ENCODE measurements at places on chromosomes 7 and 10.

- no peak for DNase-seq
Observed at GRCh38 chr10:110531687-110532086, 34.0 kb downstream of the DUSP5 start.

GRCh38 chr10:113059371-113059780 is 109.3 kb downstream of the TCF7L2 start:
- peak; percentile 86 for DNase-seq

GRCh38 chr7:4725014-4725849 is 43.1 kb downstream of the FOXK1 start:
- DNase-seq, result no peak

- peak; percentile 64 for DNase-seq
Observed at GRCh38 chr7:46979439-46979838, 602.5 kb downstream of the TNS3 start.

DNA sequence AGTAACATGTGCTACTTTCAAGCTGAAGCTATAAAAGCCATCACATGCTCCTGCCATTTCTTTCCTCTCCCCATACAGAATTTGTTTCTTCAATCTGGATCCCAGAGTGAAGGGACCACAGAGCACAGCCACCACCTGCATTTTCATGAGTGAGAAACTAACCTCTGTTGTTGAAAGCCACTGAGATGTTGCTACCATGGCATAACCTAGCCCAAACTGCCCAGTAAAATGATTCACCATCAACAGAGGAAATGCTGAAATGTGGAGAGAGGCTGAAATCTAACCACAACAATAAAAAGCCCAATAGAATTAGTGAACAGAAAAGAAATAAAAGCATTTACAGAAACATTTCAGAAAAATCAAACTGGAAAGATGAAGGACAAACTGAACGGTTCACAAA is 125.2 kb downstream of the AMPH start:
- no peak for DNase-seq

DNA sequence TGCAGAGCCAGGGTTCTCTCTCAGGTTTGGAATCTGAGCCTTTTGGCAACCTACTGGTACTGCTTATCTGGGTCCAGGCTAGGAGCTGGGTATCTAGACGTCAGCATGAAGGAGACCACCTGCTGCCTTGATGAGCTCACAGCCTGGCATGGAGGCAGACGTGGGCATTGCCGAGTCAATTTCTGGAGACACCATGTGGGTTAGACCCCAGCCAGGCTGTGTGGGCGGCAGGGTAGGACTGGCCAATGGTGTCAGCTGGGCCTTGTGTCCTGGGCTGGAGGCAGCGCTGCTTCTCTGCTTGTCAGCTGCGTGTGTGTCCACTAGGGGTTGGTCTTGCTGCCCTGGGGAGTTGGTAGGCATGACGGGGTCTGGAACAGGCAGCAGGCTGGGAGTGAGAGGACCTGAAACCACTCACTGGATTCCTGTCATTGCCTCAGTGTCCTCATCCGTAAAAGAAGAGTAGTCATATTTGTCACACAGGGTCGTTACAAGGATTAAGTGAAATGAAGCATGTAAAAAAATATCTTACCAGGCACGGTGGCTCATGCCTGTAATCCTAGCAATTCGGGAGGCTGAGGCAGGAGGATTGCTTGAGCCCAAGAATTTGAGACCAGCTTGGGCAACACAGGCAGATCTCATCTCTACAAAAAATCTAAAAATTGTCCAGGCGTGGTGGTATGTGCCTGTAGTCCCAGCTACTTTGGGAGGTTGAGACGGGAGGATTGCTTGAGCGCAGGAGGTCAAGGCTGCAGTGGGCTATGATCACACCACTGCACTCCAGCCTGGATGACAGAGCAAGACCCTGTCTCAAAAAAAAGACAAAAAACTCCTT is 31.7 kb upstream of the ANKRD2 start:
- DNase-seq, result no peak

DNA sequence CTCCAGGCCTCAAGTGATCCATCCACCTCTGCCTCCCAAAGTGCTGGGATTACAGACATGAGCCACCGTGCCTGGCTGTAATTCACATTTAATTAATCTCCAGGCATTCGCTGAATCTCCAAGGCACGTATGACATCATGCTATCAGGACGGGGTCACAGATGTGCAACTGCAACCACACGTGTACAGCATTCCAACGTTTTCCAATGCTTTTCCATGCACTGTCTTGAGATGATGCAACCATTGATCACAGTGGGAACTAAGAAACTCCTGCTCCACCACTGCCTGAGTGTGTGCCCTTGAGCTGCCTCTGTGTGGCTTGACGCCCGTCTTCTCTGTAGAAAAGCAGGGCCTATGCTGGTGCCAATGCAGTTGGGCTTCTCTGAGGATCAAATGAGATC is 119.8 kb upstream of the LYZL2 start:
- peak; percentile 76 for DNase-seq

DNA sequence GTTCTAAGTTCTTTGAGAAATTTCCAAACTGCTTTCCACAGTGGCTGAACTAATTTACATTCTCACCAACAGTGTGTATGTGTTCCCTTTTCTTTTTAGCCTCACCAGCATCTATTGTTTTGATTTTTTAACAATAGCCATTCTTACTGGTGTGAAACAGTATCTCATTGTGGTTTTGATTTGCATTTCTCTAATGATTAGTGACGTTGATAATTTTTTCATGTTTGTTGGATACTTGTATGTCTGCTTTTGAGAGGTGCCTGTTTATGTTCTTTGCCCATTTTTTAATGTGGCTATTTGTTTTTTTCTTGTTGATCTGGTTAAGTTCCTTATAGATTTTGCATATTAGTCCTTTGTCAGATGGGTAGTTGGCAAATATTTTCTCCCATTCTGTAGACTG is 191.4 kb downstream of the AGMO start:
- no peak for DNase-seq

GRCh38 chr10:74249865-74250264 is 98.8 kb downstream of the ADK start:
- no peak for DNase-seq

- no peak for DNase-seq
Observed at GRCh38 chr10:124697837-124698544, 46.2 kb downstream of the FAM53B start.

DNA sequence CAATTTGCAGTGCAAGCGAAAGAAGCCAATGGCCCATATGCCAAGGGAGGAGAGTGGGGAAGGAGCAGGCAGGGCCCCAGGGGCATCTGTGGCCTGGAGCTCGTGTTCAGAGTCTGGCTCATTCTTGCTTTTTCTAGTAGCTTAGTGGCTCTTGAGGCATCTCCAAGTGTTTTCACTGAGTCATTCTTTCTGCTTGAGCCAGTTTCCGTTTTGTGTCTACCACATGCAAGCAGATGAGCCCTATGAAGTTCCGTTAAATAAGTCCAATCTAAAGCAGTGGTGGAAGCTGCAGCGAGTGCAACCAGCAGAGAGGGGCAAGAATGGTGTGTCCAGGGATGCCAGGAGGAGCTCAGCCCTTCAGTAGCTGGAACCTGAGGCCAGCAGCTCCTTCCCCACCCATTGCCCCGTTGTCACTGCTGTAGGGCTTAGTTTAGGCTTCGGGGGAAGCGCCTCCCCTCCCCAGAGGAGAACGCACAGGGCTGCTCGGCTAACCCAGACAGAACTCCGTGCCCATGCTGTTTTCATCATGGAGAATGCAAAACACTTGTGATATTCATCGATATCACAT is 57.4 kb upstream of the EBF3 start:
- DNase-seq, result peak; percentile 74

GRCh38 chr7:139592801-139593461 is 69.4 kb downstream of the CLEC2L start:
- no peak for DNase-seq

DNA sequence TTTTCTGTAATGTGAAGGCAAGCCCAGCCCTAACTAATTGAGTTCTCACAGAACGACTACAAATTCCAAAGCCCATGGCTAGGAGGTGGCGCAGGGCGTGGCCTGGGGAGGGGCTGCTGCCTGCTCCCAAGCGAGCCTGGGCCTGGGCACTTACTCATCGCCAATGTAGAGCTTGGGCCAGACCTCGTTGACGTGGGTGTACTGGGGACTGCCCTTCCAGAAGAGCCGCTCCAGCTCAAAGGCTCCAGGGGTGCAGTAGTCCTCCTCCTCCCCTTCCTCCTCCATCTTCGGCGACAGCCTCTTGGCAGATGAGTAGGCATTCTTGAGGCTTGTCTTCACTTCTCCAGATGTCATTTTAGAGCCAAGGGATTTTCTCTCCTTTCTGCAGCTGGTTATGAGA is 53.3 kb upstream of the SAMD8 start:
- DNase-seq, result no peak

- DNase-seq, result no peak
Observed at GRCh38 chr7:7795630-7796121, 77.3 kb upstream of the RPA3 start.

- DNase-seq, result no peak
Observed at GRCh38 chr7:149007611-149008010, 20.7 kb downstream of the PDIA4 start.

- no peak for DNase-seq
Observed at GRCh38 chr7:81886211-81886764, 116.4 kb upstream of the HGF start.

GRCh38 chr10:133590970-133591359 is 25.6 kb upstream of the SYCE1 start:
- DNase-seq, result no peak

- DNase-seq, result no peak
Observed at GRCh38 chr10:126549344-126549743, 121.1 kb downstream of the C10orf90 start.

DNA sequence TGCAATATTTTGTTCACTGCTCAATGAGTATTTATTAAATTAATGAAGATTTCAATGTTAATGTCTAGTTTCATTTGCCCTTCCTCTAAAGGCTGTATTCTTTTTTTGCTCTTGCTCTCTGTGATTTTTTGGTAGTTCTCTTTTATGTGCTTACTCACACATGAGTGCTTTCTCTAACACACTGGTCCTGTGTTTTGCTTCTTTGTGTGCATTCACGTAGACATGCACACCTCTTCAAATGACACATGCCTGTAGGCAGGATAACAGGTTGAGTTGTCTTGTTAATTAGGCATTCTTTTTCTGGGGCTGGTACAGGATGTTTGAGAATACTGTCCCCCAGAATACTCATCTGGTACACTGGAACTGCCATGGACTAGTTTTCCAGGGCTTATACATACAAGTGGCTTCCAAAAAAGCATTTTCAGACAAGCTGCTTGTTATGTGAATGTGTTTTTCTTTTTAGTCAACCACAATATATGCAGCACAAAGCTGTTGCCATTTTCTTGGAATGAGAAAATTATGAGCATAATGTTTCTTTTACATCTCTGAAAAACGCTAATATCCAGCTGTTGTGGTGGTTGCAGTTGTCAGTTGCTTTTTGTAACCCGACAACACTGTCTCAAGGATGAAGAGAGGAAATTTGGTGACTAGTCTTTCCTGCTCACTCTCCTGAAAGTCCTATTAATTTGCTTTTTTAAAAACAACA is 416.4 kb downstream of the AUTS2 start:
- DNase-seq, result no peak

- DNase-seq, result no peak
Observed at GRCh38 chr10:47361293-47361692, 13.1 kb downstream of the RBP3 start.

DNA sequence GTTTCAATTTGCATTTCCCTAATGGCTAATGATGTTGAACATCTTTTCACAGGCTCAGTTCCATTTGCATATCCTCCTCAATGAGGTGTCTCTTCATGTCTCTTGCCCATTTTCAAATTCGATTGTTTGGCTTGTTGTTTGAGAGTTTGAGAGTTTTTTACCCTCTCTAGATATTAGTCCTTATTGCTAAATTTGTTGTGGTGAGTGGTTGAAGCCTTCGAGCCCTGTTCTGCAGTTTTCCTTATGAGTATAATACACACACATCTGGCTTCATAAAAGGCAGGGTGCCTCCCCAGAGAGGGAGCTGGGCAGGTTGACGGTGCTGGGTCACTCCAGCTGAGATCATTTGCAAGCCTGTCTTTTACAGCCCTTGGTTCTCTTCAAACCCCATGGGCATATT is 65.1 kb downstream of the RGS10 start:
- no peak for DNase-seq

DNA sequence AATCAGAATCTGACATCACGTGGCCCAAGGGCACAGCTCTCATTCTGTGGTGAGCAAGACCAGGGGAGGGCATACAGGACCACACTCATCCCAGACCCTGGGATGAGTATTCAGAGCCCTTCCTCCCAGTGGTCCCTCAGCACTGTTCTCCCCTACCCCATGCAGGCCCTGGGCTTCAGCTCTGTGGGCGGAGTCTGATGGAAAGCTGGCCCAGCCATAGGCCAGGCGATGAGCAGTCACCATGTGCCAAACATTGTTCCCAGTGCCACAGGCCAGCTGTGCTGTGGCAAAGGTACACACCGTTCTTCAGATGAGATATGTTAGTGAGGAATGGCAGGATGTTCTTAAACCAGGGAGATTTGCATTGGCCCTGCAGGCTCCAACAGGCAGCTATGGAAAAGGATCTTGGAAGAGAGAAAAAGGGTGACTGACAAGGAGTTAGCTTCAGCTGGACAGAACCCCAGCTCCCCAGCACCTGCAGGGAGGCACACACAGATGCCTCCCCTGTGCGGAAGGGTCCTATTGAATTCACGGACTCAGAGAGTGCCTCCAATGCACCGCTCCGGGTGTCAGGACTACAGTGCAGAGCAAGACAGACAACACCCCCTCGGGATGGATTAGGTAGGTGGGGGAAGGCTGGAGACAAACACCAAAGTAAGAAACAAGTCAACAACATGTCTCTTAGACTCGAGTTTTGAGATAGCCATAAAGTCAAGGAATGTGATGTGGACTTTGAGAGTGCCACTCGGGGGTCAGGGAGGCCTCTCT is 596.0 kb upstream of the MGMT start:
- DNase-seq, result no peak

Measured in fibroblast of skin of left biceps (primary cell).